Natural killer cell (primary cell): ENCODE measurements at places on chromosomes 16 and 17.

DNA sequence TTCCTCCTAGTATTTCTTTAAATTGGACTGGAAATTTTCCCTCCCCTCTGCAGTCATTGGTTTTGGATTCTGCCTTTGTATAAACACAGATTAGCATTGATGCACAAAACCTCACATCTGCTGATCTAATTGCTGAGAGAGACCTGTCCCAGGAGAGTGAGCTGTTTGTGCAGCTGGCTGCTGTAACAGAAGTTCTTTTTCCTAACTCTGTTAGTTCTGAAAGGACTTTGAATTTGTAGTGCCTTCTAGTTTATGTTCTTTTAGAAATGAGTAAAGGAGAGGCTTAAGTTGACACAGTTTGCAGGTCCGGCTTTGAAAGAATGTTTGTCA lies 45.2 kb upstream of the KPNB1 start:
- DNase-seq, result no peak

GRCh38 chr17:57086069-57086930 lies 1.3 kb downstream of the AKAP1 start:
- peak; percentile 50 for DNase-seq

- DNase-seq, result no peak
These were observed 49.0 kb downstream of the SOX9 start for GRCh38 chr17:72169823-72170222.

DNA sequence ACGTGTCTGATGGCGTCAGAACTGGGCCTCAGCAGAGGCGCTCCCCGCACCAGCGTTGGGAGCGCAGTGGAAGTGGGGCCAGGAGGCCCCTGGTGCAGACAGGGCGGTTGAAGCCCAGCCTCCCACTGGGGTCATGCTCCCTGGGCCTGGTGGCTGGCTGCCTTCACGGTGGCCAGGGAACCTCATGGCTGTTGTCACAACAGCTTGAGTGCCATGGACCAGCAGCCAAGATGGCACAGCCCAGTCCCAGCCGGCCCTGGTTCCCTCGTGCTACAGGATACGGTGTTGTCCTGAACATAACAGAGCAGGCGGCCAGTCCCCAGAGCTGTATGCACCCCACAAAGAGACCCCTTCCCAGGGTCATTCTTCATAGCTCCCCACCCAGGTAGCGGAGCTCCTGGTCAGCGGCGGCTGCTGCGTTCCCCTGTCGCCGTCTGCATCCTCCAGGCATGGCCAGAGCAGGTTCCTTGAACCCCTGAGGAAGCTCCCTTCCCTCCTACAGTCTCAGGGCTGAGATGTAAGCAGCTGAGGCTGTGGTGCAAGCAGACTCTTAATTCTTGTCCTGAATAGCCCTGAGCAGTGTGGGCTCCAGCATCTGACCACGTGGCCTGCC lies 29.7 kb downstream of the NME3 start:
- DNase-seq, result no peak

DNA sequence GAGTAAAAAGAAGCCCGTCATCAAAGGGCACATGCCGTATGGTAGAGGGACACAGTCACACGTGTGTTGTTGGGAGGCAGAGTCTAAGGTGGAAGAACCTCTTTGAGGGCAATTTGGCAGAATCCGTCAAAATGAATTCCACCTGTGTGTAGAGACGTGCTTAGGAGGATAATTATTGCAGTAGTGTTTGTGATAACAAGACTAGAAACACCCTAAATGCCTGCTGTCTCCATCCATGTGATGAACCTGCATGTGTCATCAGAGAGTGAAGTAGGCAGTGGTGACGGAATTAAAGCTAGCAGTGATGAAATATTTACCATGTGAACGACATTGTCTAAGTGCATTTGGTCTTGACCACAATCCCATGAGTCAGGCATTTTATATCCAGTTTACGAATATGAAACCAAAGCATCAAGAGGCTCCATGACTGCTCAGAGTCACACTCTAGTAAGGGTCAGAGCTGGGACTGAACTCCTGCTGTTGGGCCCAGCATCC lies 61.3 kb upstream of the ADORA2B start:
- DNase-seq, result no peak

GRCh38 chr17:21213638-21214014 lies 335 bp downstream of the TMEM11 start:
- no peak for DNase-seq

GRCh38 chr17:79877041-79877440 lies 37.8 kb upstream of the CBX4 start:
- DNase-seq, result no peak

- no peak for DNase-seq
These were observed 278.4 kb downstream of the PARN start for GRCh38 chr16:14351647-14352046.

GRCh38 chr16:31695667-31696066 lies 168.0 kb downstream of the AHSP start:
- DNase-seq, result no peak

DNA sequence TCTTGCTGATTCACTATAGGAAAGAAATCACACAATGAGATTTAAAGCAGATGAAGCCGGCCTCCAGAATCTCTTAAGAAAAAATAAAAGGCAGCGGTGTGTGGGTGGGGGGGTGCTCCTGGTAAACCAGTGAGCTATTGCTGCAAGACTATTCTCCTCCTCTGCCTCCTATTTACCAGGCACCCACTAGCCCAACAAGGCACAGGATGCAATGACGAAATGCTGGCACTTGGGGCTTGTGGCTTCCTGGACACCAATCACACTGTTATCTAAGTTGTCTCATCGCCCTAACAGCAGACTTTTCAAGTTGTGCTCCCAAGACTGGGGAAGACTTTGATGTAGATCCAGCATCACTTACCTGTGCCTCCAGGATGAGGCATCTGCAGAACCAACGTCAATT lies 50.2 kb upstream of the NDRG4 start:
- DNase-seq, result no peak

DNA sequence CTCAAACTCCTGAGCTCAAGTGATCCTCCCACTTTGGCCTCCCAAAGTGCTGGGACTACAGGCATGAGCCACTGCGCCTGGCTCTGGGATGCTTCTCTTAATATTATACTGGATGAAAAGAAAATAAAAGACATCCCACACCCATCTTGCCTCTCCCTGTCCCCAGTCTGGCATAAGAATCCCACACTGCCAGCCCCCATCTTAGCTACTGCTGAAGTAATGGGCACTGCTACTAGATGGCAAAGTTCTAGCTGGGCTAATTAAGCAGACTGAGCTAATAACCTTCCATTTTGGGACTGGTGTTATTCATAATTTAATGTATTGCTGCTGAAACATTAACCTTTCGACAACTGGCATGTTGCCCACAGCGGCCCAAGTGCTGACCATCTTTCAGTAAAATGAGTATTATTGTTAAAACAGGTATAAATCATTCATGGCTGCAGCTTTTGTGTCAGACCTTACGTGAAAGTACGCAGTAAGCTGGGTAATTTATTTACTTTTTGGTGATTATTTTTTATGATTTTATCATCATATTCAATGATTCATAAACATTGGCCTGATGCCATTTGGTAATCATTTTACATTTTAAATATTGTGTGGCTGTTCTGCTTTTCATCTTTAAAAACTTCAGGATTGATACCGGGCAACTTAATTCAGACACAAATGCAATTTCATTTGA lies 47.4 kb upstream of the ZFHX3 start:
- no peak for DNase-seq

DNA sequence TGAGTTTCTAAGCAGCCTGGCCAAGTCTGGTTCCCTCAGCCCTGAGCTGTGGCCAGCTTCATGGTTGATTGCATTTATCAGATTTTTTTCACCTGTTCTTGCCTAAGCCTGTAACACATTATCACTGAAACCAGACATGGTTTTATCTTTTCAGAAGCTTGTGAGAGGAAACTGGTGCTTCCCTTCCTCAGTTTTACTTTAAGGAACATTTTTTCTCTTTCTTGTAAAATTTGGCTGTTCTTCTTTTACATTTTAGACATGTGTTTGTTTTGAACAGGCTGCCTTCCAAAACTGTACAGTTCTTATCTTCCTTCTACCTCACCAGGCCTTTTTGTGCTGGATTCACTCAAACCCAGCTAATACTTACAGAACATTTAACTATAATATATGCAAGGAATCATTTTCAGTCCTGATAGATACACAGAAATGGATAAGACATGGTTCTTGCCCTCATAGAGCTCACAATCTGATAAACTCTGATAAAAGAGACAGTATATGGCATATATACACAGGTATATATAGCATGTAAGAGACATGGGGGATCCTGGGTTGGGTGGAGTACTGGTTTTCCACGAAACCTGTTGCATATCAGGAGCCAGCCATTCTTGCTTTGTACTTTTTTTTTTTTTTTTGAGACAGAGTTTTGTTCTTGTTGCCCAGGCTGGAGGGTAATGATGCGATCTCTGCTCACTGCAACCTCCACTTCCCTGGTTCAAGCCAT lies 44.5 kb downstream of the ZNRF1 start:
- DNase-seq, result no peak

DNA sequence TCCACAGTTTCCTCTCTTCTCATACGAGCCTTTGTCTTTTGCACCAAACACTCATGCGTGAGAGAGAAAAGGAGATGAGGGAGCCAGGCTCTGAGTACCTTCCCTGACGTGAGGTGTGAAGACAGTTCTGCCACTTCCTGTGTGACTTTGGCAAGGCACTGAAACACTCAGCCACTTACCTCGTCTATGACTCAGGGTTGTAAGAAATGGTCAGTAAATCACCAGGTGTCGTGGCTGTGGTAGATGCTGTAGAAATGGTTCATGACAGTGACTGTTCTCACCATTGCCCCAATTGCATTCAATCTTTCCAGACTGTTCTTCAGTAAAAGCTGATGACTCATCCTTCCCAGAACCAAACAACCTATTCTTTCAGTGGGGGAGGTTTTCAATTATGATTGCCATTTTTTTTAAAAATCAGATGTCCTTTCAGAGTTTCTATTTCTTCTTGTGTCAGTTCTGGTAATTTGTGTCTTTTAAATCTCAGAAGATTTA lies 49.2 kb upstream of the CBFA2T3 start:
- peak; percentile 29 for DNase-seq

DNA sequence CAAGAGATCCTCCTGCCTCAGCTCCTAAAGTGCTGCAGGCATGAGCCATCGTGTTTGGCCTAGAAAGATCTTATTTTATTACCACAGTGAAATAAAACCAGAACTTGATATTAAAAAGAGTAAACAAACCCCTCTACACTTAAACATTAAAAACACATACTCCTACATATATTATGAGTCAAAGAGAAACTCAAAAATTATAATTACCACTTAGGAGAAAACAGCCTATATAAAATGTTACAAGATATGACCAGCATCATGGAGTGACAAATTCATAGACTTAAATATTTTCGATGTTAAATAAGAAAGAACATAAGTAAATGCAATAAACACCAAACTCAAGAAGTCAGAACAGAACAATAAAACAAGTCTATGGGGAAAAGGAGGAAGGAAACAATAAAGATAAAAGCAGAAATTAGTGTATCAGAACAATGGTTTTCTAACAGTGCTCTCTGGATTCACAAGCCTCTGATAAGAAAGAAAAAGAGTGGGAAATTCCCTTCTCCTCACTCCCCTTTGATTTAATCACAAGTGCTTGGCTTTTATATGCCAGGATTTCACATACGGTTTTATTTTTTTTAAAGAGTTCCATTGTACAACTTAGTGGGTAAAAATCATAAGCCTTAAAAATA lies 23.0 kb downstream of the SKAP1 start:
- DNase-seq, result peak; percentile 48

- no peak for DNase-seq
These were observed 1.4 kb downstream of the SOX9 start for GRCh38 chr17:72122010-72122764.

- peak; percentile 55 for DNase-seq
These were observed 218.2 kb upstream of the CHMP6 start for GRCh38 chr17:80773243-80773991.

- DNase-seq, result no peak
These were observed 73.7 kb upstream of the CHMP6 start for GRCh38 chr17:80917716-80918560.

DNA sequence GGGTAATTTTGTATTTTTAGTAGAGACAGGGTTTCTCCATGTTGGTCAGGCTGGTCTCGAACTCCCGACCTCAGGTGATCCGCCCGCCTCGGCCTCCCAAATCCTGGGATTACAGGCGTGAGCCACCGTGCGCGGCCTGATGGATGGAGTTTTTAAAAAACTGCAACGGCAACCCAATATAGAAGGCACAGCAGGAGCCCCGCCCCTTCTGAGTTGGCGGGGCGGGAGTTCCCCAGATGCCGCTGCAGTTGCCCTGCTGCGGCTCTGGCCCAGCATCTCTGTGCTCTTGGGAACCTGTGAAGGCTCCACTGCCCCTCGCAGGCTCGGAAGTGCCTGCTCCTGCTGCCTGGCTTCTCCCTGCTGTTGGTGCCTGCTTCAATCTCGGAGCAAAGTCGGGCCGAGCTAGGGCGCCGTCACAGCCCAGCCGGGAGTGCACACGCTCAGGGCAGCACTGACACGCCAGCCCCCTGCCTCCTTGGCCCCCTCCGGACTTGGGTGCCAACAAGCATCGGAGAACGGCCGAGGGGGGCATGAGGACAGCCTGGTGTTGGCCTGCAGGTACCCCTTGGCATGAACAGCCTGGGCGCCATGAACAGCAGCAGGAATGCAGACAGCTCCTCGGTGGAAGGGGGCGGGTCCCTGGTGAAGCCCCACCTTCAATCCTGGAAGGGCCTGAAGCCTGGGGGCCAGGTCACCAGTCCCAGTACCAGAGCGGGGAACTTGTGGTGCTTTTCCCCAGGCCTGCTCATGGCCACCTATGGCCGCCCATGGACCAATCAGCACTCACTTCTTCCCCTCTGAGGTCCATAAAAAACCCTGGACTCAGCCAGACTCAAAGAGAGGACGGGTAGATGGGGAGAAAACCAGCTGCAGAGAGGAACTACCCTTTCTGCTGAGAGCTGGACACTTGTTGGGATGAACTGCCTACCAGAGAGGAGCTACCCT lies 2.3 kb upstream of the NT5M start:
- peak; percentile 48 for DNase-seq

- no peak for DNase-seq
These were observed 213.6 kb upstream of the CDH5 start for GRCh38 chr16:66152823-66153393.

GRCh38 chr17:56545106-56545505 lies 48.4 kb upstream of the NOG start:
- no peak for DNase-seq

DNA sequence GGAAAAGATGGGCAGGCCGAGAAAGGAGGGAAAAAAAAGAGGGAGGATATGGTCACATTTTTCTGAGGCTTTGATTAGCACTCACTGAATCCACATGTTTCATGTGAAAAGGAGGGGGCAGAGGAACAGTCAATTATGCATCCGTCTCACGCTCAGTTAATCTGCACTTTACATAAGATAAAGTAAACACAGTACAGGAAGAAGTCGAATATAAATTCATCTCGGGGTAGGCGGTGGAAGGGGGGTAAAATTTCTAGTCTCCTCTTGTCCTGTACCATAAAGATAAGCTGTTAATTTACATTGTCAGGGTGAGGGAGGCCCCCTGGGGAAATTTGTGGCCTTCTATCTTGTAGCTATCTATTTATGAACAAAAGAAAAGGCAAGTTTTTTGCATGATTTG lies 73.1 kb upstream of the CES5A start:
- DNase-seq, result no peak

- DNase-seq, result no peak
These were observed 211.2 kb downstream of the PARN start for GRCh38 chr16:14418795-14419225.
